SW 1271 (cell line): ENCODE measurements at places on chromosomes 11 and 22.

GRCh38 chr22:47052236-47053012 is 290.0 kb downstream of the TBC1D22A start:
- no peak for DNase-seq

DNA sequence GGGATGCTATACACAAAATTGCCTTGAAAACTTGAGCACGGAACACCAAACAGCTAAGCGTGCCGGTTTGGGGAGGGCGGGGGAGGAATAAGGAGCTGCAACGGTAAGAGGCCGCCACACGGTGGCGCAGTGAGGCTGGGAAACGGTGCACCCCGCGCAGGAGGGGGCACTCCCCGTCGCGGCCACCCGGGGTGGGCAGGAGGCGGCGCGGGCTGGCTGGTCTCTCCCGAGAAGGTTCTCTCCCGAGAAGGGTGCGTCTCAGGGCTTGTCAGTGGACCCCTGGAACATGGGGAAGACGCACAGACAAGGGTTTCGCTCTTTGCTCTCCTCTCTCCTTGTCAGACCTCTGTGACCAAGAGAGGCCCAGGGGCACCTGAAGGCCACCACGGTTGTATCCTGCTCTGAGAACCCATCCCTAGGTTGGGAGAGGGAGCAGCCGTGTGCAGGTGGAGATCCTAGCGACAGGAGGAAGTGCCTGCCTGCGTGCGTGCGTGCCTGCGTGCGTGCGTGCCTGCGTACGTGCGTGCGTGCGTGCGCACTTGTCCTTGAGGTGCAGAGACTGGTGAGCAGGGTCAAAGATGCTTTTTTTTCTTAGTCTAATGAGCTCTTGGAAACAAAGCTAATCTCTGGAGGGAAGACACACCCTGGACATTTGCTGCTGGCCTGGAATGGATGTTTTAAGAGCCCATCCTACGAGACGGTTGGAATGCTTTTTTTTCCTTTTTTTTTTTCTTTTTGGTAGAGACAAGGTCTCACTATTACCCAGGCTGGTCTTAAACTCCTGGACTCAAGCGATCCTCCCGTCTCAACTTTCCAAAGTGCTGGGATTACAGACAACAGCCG is 18.1 kb upstream of the JAM3 start:
- DNase-seq: peak; percentile 11

GRCh38 chr11:12800871-12801270 is 126.7 kb downstream of the TEAD1 start:
- no peak for DNase-seq

DNA sequence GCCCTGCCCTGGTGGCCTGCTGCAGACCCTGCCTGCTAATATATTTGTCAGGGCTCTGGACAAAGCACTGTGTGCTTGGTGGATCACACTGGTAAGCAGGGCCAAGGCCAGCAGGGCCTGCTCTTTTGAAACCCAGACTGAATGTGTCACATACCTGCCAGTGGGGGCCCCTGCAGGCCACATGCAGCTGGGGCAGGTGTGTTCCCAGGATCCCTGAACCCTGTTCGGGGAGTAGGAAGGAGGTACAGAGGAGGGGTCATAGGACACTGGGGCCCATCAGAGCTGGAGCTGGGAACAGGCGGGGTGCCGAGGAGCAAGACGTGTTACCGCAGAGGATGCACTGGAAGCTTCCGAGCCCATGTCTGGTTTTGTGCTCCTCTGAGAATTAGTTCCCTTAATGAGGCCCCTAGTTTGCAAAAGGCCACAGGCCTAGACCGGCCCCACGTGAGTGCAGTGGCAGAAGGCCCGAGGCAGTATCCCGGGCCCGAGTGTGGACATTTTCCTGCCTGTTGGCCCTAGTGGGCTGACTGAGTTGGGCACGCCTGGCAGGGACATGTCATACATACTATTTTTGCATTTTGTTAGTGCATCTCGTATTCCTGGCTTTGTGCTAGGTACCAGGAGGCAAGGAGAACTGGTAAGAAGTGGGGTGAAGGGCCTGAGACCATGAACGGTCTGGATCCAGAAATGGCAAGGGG is 11.2 kb upstream of the ACR start:
- DNase-seq: no peak

- peak; percentile 75 for DNase-seq
Measured at GRCh38 chr22:35627267-35628041, 10.3 kb upstream of the MB start.

DNA sequence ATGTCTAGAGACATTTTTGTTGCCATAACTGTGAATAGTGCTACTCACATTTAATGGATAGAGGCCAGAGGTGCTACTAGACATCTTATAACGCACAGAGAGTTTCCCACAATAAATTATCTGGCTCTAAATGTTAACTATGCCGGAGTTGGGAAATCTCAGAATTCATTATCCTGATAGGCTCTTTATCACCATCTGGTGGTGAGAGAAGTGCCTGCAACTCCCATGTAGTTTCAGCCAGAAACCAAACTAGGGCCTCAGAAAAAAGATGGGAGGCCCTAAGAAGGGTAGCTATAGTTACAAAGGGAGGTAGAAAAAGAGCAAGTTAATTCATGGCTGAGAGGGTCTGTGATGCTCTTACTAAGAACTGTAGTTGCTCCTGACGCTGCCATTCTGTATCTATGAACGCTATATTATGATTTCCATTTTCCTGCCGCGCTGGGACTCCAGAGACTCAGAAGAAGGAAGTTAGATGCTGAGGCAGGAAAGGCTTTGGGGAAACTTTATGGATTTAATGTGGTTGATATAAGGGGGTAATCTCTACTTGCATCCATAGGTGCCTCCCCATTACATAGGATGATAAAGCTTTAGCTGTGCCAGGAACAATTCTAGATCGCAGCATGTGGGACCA is 22.9 kb upstream of the MRPL17 start:
- no peak for DNase-seq
